Activated CD8-positive, alpha-beta T cell treated with anti-CD3 and anti-CD28 coated beads for 36 hours (primary cell): ENCODE measurements at places on chromosomes 12 and 14.

GRCh38 chr12:113464852-113465719 lies 6.6 kb downstream of the LHX5 start:
- H3K4me3 ChIP-seq: no peak overlapping the region
- H3K4me1 ChIP-seq: peaks cover 15% of the 10 kb centered on the region
- H3K36me3 ChIP-seq: no peaks in the 10 kb centered on the region
- H3K27me3 ChIP-seq: peaks cover 66% of the 10 kb centered on the region
- no peak for DNase-seq

- peaks cover 42% of the 10 kb centered on the region for H3K4me1 ChIP-seq
- H3K4me3 ChIP-seq: no peak overlapping the region
- no peak overlapping the region for H3K27ac ChIP-seq
Observed at GRCh38 chr12:57029457-57029856, 13.1 kb upstream of the TAC3 start.

DNA sequence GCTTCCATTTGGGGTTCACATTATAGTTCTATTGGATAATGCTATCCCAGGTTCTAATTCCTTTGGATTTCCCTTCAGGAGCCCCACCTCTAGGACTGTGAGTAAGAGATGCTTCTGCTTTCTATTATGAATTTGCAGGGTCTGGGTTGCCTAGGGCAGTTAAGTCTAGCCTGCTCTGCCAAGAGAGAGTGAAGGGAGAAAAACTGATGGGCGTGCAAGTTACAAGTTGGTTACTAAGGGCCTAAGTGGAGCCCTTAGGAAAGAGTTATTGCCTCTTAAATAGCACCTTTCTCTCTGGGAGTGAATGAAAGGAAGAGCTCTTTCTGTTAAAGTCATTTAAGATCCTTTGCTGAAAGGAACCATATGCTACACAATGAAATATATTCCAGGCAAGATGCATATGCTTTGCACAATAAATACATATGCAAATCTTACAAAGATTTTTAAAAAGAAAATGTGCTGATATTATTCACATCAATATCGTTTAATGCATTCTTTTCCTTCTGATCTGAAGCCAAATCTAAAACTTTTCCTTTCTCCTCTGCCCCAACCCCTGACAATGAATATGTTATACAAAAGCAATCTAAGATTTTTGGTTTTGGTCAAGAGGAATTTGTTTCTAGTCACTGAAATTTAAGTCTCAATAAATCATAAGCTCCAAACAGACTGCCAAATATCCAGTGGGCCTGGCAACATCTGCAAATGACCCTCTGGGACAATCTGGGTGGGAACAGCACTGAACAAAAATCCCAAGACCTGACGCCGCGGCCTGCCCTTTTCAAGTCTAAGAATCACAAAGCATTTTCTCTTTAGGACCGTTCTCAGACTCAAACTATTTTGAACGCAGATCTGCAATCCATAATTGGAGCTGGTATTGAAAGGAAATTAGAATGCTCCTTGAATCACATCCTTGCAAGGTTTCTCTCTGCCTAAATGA lies 586.7 kb downstream of the ETNK1 start:
- H3K36me3 ChIP-seq: no peaks in the 10 kb centered on the region
- H3K27me3 ChIP-seq: peaks cover 2% of the 10 kb centered on the region
- H3K4me3 ChIP-seq: no peak overlapping the region
- H3K27ac ChIP-seq: no peak overlapping the region

DNA sequence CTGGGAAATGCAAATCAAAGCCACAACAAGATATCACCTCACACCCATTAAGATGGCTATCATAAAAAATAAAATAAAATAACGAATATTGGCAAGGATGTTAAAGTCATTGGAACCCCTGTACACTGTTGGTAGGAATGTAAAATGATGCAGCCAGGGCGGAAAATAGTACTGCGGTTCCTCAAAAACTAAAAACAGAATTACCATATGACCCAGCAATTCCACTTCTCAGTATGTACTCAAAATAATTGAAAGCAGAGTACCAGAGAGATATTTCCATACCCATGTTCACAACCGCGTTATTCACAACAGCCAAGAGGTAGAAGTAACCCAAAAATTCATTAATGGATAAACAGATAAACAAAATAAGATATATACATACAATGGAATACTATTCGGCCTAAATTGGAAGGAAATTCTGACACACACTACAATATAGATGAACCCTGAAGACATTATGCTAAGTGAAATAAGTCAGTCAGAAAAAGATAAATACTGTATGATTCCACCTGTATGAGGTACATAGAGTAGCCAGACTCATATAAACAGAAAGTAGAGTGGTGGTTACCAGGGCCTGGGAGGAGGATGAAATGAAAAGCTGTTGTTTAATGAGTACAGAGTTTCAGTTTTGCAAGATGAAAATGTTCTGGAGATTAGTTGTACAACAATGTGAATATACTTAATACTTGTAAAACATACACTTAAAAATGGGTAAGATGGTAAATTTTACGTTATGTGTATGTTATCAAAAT lies 84.6 kb downstream of the TXNDC16 start:
- DNase-seq: peak; percentile 20
- peaks cover 11% of the 10 kb centered on the region for H3K36me3 ChIP-seq
- H3K4me3 ChIP-seq: no peak overlapping the region
- H3K4me1 ChIP-seq: peaks cover 9% of the 10 kb centered on the region
- H3K27ac ChIP-seq: no peak overlapping the region
- no peaks in the 10 kb centered on the region for H3K27me3 ChIP-seq

- H3K4me1 ChIP-seq: no peaks in the 10 kb centered on the region
- no peaks in the 10 kb centered on the region for H3K36me3 ChIP-seq
- no peak overlapping the region for H3K27ac ChIP-seq
- DNase-seq: no peak
- H3K4me3 ChIP-seq: no peak overlapping the region
Observed at GRCh38 chr12:100688451-100688864, 106.1 kb upstream of the ANO4 start.

- no peaks in the 10 kb centered on the region for H3K4me1 ChIP-seq
- H3K27me3 ChIP-seq: peaks cover 23% of the 10 kb centered on the region
- H3K36me3 ChIP-seq: no peaks in the 10 kb centered on the region
- H3K27ac ChIP-seq: no peak overlapping the region
- DNase-seq: no peak
Observed at GRCh38 chr14:70097576-70098249, 91.0 kb downstream of the SLC8A3 start.

DNA sequence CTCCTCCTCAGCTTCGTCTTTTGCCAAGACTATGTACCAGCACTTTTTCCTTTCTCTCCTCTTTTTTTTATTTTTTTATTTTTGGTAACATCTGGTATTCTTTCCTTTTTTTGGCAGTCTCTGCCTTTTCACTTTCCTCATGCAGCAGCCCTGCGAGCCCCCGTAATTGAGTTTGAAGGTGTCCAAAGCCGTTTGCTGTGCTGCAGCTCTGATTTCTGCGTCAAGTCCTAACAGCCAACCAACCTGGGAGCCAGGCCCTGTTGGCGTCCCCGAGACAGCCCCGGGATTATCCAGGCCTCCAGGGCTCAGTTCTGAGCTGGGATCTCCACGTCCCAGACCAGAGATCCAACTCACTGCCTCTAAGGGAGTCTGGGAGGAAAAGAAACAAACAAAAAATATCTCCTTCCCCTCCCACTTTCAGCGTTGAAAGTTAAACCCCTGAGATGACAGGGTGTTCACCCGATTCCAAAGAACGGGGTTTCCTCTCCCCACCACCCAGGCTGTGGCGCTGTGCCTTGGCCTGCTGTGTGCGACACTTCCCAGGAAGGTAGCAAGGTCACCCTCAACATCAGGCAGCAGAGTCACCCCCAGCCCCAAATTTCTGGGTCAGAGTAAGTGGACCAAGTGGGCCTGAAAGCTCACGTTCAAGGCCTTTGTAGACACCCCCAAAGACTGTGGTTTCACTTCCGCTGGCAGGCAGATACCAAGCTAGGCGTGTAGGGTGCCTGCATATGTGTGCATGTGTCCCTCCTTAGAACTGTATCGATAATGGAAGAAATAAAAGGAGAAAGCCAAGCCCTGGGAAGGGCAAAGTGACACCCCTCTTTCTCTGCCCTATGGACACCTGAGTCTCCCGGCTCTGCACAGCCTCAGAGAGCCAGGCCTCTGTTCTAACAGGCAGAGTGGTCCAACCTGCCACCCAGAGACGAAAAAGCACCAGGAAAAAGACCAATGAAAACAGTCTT lies 11.1 kb downstream of the BCL11B start:
- peak; percentile 81 for DNase-seq
- peaks cover 74% of the 10 kb centered on the region for H3K4me1 ChIP-seq

DNA sequence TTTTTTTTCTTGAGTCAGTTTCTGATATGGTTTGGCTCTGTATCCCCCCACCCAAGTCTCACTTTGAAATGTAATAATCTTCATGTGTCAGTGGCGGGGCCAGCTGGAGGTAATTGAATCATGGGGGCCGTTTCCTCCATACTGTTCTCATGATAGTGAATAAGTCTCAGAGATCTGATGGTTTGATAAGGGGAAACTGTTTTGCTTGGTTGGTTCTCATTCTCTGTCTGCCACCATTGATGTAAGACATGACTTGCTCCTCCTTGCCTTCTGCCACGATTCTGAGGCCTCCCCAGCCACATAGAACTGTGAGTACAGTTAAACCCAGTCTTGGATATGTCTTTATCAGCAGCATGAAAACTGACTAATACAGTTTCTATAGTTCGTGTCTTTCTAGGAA lies 42.9 kb downstream of the WNK1 start:
- peak overlapping the region; percentile 28 for H3K4me3 ChIP-seq
- peaks cover 29% of the 10 kb centered on the region for H3K36me3 ChIP-seq
- H3K27ac ChIP-seq: peak overlapping the region; percentile 92
- no peaks in the 10 kb centered on the region for H3K27me3 ChIP-seq
- H3K4me1 ChIP-seq: peaks cover 84% of the 10 kb centered on the region

- H3K4me1 ChIP-seq: no peaks in the 10 kb centered on the region
- H3K4me3 ChIP-seq: no peak overlapping the region
- no peak for DNase-seq
- H3K27ac ChIP-seq: no peak overlapping the region
- H3K36me3 ChIP-seq: peaks cover 15% of the 10 kb centered on the region
Observed at GRCh38 chr14:52776816-52777215, 14.6 kb downstream of the GNPNAT1 start.

DNA sequence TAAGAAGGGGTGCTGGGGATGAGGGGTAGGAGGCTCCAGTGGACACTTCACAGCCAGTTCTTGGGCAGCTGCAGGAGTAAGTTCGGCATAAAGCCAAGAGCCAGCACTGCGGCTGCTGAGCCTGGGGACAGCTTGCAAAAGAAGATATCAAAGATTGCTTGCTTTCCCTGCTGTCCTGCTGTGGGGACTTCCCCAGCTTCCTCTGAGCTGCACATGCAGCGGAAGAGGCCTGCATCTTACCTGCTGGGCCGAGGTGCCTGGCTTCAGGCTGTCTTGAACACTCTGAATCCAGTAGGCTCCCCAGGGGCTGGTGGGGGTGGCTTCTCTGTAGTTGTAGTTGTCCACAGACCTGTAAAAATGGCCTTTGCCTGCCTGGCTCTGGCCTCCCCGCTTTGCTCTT lies 1.3 kb downstream of the CHGA start:
- H3K27ac ChIP-seq: no peak overlapping the region
- no peaks in the 10 kb centered on the region for H3K36me3 ChIP-seq
- H3K27me3 ChIP-seq: peaks cover 36% of the 10 kb centered on the region
- no peak overlapping the region for H3K4me3 ChIP-seq

DNA sequence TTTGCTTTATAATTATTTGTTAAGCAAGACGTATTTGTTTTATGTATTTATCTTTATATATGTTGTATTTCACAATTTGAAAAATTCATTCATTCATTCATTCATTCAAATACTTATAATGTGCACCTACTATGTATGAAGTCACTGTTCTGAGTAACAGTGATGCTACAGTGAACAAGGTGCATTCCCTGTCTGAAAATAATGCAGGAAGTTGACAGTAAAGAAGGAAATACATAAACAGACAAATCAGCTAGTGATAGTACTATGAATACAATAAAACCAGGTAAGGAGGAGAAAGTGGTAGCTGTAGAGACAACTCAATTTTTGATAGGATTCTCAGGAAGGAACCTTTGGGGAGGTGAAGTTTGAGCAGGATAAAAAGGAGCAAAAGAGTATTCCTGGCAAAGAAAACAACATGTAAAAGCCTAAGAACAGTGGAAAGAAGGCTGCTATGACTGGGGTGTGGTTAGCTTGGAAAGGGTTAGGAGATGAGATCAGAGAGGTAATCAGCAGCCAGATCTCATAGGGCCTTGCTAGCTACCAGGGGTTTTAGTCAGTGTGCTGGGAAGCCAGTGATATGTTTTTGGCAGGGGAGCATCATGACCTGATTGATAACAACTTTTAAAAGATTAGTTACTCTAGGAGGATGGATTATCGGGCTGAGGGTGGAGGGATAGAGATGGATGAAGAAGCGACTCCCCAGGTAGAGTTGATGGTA lies 17.4 kb downstream of the BICDL1 start:
- H3K27ac ChIP-seq: peak overlapping the region; percentile 98
- peaks cover 77% of the 10 kb centered on the region for H3K4me1 ChIP-seq
- peaks cover 81% of the 10 kb centered on the region for H3K36me3 ChIP-seq
- peak; percentile 65 for DNase-seq
- H3K27me3 ChIP-seq: no peaks in the 10 kb centered on the region
- peak overlapping the region; percentile 52 for H3K4me3 ChIP-seq

GRCh38 chr12:75848431-75848925 lies 183.1 kb downstream of the PHLDA1 start:
- no peak overlapping the region for H3K27ac ChIP-seq
- H3K4me1 ChIP-seq: peaks cover 3% of the 10 kb centered on the region
- no peak for DNase-seq
- H3K27me3 ChIP-seq: peaks cover 11% of the 10 kb centered on the region

- no peak overlapping the region for H3K27ac ChIP-seq
- H3K36me3 ChIP-seq: no peaks in the 10 kb centered on the region
- H3K4me1 ChIP-seq: peaks cover 2% of the 10 kb centered on the region
- DNase-seq: no peak
Observed at GRCh38 chr12:92759634-92760268, 57.0 kb downstream of the PLEKHG7 start.

DNA sequence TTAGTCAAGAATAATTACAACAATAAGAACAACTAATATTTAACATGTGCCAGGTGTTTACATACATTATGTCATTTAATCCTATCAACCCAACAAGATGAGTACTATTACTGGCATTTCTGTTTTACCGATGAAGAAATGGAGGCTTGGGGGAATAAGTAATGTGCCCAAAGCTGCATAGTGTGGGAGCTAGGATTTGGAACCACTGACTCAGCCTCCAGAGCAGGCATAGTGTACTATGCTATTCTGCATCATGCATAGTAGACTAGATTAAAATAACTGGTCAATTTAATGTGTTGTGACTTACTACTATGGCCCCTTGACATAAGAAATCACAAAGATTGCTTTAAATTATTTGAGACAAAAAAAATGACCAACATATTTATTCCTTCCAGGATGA lies 9.5 kb downstream of the GPR19 start:
- no peak for DNase-seq
- H3K4me1 ChIP-seq: peaks cover 22% of the 10 kb centered on the region
- H3K27me3 ChIP-seq: no peaks in the 10 kb centered on the region
- no peak overlapping the region for H3K27ac ChIP-seq
- no peak overlapping the region for H3K4me3 ChIP-seq

- peaks cover 6% of the 10 kb centered on the region for H3K36me3 ChIP-seq
- H3K27ac ChIP-seq: no peak overlapping the region
- no peak overlapping the region for H3K4me3 ChIP-seq
- no peaks in the 10 kb centered on the region for H3K27me3 ChIP-seq
- H3K4me1 ChIP-seq: peaks cover 36% of the 10 kb centered on the region
Observed at GRCh38 chr12:68081561-68081960, 78.0 kb downstream of the IFNG start.
